ENCODE measurements at places on chromosomes 13 and 19.
A peak's percentile ranks its signal among the peaks of the same experiment; 100 is the strongest.

- DNase-seq = no peak
Observed at GRCh38 chr13:90430127-90430526, 917.4 kb upstream of the MIR17HG start.

DNA sequence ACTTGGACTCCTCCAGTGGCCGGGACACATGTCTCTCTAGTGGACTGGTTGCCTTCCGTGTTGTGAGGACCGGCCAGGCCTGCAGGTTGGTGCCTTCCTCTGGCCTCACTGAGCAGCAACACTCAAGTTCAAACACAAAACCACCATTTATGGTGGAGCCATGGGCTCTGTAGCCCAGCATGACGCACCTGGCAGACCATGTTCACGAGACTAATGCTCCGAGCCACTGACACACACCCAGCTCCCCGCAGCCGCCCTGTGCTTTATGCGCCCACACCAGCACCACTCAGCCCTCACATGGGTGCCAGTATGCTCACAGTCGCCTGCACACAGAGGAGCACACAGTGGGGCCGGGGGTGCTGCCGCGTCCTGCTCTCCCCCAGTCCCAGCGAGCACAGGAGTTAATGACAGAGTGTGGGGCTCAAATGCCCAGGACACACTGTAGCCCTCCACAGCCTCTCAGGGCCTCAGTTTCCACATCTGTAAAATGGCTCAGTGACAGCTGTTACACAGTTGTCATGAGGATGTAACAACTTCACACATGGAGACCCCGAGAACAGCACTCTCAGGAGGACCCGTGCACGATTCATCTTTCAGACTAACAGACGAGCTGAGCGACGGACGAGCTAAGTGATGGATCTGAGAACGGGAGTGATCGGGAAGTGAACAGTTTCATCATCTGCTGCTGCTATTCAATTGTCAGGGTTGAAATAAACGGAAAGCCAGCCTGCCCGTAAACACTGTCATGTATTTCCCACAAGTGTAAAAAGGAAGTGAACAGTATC is 7.8 kb downstream of the GAS6 start:
- DNase-seq = no peak

DNA sequence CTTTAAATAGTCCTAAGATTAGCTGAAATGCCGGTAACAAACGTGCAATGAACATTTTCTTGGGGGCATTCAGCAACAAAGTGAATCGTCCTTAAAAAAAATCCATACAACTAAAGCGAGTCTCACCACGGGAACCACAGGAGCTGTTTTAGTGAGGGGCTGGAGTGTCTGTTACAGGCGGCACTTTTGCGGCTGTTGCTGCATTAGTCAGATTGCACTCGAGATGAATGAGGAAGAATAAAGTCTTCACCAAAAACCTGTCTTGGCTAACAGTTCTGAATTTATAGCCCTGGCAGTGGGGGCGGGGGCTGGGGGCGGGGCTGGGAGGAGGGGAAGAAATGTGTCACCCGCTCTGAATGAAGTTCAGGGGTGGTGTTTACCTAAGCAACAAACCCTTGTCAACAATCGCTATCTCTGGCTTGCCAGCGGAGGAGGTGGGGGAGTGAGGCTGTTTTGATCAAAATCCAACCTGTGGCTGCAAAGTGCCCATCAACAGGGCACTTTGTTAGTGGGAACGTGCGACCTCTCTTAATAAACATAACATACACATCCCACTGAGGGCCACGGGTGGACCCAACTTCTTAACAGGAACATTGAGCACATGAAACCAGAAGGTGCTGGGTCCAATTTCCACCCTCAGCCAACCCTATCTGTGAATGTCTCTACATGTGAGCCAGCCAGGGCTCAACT is 44.5 kb downstream of the RFX2 start:
- DNase-seq = peak; percentile 49

- DNase-seq = no peak
Observed at GRCh38 chr19:51027126-51027806, 850 bp upstream of the KLK11 start.

GRCh38 chr13:40163066-40164000 is 503.1 kb downstream of the FOXO1 start:
- no peak for DNase-seq

- no peak for DNase-seq
Observed at GRCh38 chr13:74929436-74929835, 552.5 kb downstream of the TBC1D4 start.

DNA sequence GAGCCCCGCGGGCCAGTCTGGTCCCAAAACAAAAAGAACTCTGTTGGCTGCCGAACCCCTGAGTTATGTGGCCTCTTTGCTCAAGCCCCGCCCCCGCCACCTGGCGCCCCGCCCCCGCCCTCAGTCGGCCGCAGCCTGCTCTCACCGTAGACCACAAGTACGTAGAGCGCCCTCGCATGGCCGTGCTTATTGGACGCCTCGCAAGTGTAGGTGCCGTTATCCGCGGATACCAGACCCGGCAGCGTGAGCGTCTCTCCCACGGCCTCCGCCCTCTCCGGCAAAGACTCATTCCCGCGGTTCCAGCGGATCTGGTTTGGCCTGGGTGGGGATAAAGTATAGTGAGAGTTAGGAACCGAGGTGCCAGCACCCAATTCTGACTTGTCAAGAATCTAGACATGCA is 5.5 kb upstream of the ZNF428 start:
- peak; percentile 86 for DNase-seq

DNA sequence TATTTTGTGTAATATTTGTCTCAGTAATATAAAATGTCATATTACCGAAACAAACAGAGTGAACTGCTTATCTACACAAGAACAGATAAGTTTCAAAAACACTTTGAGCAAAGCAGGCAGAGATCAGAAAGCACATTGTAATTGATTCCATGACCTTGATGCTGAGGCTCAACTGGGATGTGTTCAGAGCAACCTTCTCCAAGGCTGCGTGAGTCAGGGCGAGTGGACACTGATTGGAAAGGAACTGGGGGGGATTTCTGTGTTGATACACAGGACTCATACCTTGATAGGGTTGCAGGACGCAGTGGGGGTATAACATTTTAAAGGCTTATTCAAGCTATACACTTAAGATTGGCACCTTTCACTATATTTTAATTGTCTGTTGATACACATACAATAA is 1136.3 kb downstream of the UQCRFS1 start:
- DNase-seq = no peak

DNA sequence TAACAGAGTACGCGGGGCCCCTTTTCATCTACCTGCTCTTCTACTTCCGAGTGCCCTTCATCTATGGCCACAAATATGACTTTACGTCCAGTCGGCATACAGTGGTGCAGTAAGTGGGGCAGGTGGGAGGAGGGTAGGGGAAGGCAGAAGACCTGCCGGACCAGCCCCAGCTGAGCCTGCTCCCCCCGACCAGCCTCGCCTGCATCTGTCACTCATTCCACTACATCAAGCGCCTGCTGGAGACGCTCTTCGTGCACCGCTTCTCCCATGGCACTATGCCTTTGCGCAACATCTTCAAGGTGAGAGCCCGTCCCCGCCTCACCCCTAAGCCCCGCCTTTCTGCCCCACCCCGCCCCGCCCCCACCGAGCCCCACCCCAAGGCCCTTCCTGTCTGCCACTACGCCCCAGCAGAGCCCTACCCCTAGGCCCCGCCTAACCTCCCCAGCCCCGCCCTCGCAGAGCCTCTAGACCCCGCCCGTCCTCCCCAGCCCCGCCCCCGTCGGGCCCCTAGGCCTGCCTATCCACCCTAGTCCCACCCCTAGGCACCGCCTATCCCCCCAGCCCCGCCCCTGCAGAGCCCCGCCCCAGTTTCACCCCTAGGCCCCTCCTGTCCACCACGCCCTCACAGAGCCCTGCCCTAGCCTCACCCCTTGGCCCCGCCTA is 7.7 kb downstream of the NDUFB7 start:
- DNase-seq = peak; percentile 38

- DNase-seq = no peak
Observed at GRCh38 chr13:62377838-62378237, 962.2 kb upstream of the PCDH20 start.

- DNase-seq = no peak
Observed at GRCh38 chr19:51071095-51071405, 6.2 kb upstream of the KLK13 start.

- no peak for DNase-seq
Observed at GRCh38 chr19:18384775-18385174, 1.2 kb upstream of the GDF15 start.

- no peak for DNase-seq
Observed at GRCh38 chr13:113859311-113860050, 4.4 kb downstream of the GAS6 start.

- DNase-seq = no peak
Observed at GRCh38 chr13:74889321-74889720, 592.6 kb downstream of the TBC1D4 start.

GRCh38 chr19:45376045-45376724 is 5.8 kb upstream of the ERCC2 start:
- DNase-seq = no peak

GRCh38 chr13:106561551-106562170 is 6.3 kb downstream of the ARGLU1 start:
- DNase-seq = no peak

DNA sequence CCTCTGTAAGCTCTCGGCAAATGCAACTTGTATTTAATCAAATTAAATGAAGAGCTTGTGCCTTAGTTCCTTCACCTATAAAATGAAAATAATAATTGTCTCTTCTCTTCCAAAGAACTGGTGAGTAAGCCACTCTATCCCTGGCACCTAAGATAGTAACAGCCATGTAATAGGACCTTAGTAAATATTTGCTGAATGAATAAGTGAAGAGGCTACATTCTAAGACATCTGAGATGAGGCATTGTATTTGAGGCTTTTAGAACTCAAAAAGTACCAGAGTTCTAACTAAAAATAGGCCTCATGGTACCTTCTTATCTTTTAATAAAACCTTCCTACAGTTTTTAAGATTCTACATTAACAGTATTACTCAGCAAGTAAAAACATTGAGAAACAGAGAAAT is 17.3 kb upstream of the DCLK1 start:
- DNase-seq = no peak

- no peak for DNase-seq
Observed at GRCh38 chr19:16293118-16294091, 31.2 kb upstream of the KLF2 start.

DNA sequence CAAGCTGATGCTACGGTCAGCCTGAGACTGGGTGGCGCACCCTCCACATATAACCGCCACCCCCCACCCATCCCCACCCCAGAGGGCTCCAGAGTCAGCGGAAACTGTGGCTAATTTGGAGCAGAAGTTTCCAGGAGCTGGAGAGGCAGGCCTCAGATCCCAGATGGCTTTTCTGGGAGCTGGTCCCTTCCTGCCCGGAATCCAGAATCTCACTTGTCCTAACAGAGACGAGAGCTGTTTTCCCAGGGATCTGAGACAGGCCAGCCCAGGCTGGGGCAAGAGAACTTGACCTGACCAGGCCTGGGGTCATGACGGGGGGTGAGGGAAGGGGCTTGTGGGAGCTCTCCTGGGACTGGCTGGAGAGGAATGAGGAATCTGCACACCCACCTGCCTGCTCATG is 6.5 kb downstream of the EPHX3 start:
- no peak for DNase-seq

Measured in T-helper 1 cell (primary cell).